ENCODE measurements at places on chromosomes 7 and 10.

GRCh38 chr10:72356987-72357386, 2.3 kb upstream of the DNAJB12 start:
- no peaks in the 10 kb centered on the region for H3K27me3 ChIP-seq
- no peak overlapping the region for H3K4me3 ChIP-seq
- H3K27ac ChIP-seq = no peak overlapping the region

DNA sequence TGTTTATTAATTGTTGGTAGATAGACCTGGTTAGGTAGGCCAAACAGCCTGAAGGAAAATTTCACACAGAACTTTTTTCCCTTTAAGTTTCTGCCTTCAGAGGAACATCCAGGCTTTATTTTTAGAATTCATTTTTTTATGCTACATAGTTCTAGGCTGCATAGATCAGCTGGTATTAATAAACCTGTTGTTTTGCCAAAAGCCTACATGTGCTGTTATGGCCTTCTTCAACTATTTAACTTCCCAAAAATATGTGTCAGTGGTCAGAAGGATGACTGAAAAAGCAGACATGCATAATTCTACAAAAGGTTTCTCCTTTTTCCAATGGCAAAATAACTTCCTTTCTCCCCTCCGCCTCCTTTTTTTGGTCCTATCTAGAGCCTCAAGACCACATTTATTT, 303.0 kb upstream of the DKK1 start:
- H3K4me3 ChIP-seq = no peak overlapping the region
- no peak overlapping the region for H3K27ac ChIP-seq
- H3K36me3 ChIP-seq = peaks cover 1% of the 10 kb centered on the region
- H3K27me3 ChIP-seq = no peaks in the 10 kb centered on the region
- DNase-seq = no peak

DNA sequence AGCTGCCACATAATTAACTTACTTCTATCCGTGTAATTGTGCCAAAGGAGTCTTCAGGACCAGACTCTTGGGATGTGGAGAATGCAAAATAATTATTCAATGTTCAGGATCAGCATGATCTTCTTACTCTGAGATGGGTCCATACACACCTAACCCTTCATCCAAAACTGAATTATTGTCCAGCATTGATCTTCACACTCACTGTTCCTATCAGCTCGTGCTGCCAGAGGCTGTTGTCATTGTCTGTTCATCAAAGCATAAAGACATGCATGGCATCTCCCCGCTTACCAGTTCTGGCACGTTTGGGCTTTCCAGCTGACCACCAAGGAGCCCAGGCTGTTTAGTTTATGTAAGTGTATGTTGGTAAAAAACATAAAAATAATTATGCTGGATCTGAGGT, 1090.7 kb downstream of the DNAJB9 start:
- no peak overlapping the region for H3K4me3 ChIP-seq
- no peaks in the 10 kb centered on the region for H3K27me3 ChIP-seq
- H3K36me3 ChIP-seq = no peaks in the 10 kb centered on the region
- H3K4me1 ChIP-seq = no peaks in the 10 kb centered on the region

- H3K27me3 ChIP-seq = no peaks in the 10 kb centered on the region
- peak overlapping the region; percentile 99 for H3K4me3 ChIP-seq
- no peak for DNase-seq
- peaks cover 54% of the 10 kb centered on the region for H3K4me1 ChIP-seq
Measured at GRCh38 chr7:30596014-30596641, 1.4 kb downstream of the GARS1 start.

DNA sequence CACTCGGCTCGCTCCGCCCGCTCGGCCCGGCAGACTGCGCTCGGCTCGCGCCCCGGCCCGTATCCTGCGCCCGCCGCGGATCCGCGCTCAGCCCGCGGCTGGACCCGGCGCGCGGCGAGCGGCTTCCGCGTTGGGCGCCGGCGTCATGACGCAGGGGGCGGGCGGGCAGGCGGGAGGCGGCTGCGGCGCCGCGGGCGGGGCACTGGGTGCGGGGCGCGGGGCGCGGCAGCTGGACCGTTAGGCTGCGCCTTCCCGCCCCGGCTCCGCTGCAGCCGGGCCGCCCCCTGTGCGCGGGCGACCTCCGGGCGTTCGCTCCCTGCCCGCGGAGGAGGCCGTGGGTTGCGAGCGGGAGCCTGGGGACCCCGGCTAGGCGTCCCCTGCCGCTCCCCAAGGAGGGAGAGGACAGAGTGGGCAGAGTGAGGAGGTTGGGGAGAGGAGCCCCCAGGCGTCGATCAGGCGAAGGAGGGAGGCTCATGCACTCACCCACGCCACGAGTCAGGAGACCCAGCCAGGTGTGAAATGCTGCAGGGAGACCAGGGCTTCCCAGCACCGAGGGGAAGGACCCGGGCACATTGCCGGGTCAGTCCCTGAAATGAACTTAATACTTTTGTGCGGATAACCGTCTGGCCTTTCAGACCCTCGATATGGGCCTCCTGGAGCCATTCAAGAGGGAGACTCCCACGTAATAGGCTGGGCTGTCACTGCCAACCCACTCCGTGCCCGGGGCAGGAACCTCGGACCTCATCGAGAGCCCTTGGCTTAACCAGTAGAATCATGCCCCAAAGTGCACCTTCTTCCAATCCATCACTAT, at the start of gene PIP4K2A:
PIP4K2A (minus strand) TSS at position 100 of the 811 bp plus-strand sequence. CDS start 252 bp downstream, outside the sequence.
- H3K4me1 ChIP-seq = peaks cover 32% of the 10 kb centered on the region
- peak; percentile 54 for DNase-seq
- H3K36me3 ChIP-seq = peaks cover 18% of the 10 kb centered on the region
- H3K4me3 ChIP-seq = peak within 1 kb of the TSS; percentile 91
- peak within 1 kb of the TSS; percentile 93 for H3K27ac ChIP-seq

DNA sequence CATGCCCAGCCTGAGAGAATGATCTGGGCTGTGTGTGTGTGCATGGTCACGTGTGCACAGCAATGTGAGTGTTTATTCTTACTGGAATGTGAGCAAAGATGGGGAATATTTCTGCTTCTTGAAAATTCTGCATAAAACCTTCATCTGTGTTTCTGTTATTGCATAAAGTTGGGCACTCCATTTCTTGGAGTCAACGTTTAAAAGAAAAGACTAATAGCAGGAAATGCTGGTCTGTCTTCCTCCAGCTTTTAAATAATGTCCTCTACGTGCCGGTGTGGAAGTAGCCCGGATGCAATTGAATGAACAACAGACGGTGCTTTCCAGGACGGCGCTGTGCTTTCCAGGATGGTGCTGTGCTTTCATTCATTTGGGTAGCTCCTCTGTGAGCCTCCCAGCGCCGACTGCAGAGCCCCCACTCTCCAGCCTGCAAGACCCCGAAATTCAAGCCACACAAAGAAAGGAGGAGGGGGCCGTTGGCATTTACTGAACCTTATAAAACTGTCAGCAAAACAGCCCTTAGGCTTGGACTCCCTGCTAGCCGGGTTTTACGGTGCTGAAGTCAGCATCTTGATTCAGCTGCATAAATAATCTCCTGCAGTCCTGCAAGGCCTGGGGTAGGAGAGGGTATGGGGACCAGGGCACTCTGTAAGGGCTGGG, 158.2 kb upstream of the PRKCQ start:
- H3K4me1 ChIP-seq = no peaks in the 10 kb centered on the region
- H3K27me3 ChIP-seq = peaks cover 59% of the 10 kb centered on the region
- H3K4me3 ChIP-seq = no peak overlapping the region
- DNase-seq = no peak
- H3K36me3 ChIP-seq = peaks cover 3% of the 10 kb centered on the region
- H3K27ac ChIP-seq = no peak overlapping the region

DNA sequence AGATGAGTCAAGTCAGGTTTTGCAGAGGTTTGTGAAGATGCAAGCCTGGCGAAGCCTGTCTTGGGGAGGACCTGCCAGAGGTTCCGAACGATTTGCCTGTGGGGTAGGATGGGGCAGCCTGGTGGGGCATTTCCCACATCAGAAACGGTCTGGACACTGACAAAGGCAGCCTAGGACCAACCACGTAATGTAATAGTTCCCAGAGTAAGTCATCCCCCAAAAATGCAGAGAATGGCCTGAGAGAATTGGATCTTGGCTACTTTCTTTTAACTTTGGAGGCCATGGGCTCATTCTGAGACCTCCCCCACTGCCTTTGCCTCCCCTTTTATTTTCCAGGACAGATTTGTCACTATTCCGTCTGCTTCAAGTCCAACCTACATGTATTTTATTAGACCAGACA, 168.9 kb upstream of the SH2B2 start:
- no peak overlapping the region for H3K4me3 ChIP-seq
- no peak overlapping the region for H3K27ac ChIP-seq
- DNase-seq = no peak

DNA sequence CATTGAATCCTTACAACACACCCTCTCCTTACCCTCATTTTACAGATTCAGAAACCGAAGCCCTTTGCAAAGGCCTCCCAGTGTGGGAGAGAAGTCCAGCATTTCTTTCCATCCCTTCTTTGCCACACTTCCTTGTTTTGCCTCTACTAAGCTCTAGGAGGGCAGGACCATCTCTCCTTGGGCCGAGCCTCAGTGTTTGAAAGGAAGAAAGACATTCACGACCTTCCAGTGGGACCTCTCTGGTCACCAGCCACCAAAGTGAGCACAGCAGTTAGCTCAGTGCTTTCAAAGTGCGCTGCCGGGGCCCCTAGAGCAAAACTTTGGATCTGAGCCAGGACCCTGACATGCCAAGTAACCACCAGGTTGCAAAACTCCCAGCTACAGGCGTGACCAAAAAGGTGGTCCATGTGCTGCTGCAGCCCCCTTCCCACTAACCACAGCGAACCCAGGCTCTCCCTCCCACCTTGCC, 12.4 kb downstream of the CTBP2 start:
- H3K4me3 ChIP-seq = no peak overlapping the region
- H3K36me3 ChIP-seq = peaks cover 1% of the 10 kb centered on the region
- H3K27ac ChIP-seq = no peak overlapping the region

DNA sequence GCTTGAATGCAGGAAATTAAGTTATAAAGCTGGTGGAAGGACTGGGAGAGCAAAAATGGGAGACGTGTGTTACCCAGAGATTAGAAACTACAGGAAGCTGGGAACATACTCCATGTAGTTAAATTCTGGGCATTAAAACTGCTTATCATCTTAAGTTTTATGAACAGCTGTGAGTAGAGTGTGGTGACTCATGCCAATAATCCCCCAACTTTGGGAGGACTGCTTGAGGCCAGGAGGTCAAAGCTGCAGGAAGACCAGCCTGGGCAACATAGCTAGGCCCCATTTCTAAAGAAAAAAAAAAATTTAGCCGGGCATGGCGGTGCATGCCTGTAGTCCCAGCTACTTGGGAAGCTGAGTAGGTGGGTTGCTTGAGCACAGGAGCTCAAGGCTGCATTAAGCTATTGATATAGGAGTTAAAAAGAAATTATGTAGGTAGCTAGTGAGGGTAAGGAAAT, 56.2 kb upstream of the SEPHS1 start:
- no peaks in the 10 kb centered on the region for H3K4me1 ChIP-seq
- H3K4me3 ChIP-seq = no peak overlapping the region
- H3K36me3 ChIP-seq = peaks cover 3% of the 10 kb centered on the region
- DNase-seq = no peak
- peaks cover 56% of the 10 kb centered on the region for H3K27me3 ChIP-seq
- no peak overlapping the region for H3K27ac ChIP-seq

GRCh38 chr10:133276100-133276434, 601 bp downstream of the ADAM8 start:
- no peak for DNase-seq
- peaks cover 36% of the 10 kb centered on the region for H3K4me1 ChIP-seq
- H3K4me3 ChIP-seq = peak overlapping the region; percentile 88
- peaks cover 34% of the 10 kb centered on the region for H3K36me3 ChIP-seq
- H3K27me3 ChIP-seq = no peaks in the 10 kb centered on the region

DNA sequence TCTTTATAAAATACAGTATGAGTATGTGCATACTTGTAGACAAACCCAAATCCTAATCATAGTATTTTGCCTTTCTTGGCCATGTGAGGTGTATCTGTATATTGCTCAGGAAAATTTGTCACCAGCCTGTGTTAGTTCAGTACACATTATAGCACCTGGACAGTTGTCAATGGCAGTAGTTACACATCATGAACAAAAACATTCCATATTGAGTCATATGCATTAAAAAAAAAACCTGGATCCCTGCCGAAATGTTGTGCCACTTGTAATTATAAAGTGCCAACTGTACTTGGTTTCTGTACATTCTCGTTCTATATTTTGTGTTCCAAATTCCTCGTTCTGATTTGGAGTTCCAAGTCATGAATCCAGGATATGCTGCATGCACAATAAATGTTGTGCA, 410.4 kb downstream of the INHBA start:
- H3K27ac ChIP-seq = no peak overlapping the region
- no peaks in the 10 kb centered on the region for H3K36me3 ChIP-seq
- no peak for DNase-seq
- H3K4me1 ChIP-seq = no peaks in the 10 kb centered on the region
- no peaks in the 10 kb centered on the region for H3K27me3 ChIP-seq

DNA sequence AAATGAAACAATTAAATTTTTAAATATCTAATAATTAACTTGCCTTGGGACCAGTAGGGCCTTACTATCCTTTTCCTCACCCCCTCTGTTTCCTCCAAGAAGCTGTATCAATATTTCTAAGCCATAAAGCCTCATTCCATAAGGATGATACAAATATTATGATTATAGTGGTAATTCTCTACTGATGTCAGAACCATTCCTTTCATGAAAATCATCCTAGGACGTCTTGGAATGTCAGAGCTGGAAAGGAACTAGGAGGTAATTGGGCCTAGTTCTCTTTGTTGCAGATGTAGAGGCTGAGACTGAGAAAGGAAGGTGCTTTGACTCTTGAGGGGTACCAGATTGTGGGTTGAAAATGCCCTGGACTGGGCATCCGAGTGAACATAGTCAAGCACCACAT, 766.7 kb upstream of the GHITM start:
- no peak overlapping the region for H3K27ac ChIP-seq
- no peaks in the 10 kb centered on the region for H3K4me1 ChIP-seq
- H3K27me3 ChIP-seq = no peaks in the 10 kb centered on the region

Data from central memory CD8-positive, alpha-beta T cell (primary cell).